SK-N-DZ (cell line): ENCODE measurements at places on chromosomes 2 and 18.

DNA sequence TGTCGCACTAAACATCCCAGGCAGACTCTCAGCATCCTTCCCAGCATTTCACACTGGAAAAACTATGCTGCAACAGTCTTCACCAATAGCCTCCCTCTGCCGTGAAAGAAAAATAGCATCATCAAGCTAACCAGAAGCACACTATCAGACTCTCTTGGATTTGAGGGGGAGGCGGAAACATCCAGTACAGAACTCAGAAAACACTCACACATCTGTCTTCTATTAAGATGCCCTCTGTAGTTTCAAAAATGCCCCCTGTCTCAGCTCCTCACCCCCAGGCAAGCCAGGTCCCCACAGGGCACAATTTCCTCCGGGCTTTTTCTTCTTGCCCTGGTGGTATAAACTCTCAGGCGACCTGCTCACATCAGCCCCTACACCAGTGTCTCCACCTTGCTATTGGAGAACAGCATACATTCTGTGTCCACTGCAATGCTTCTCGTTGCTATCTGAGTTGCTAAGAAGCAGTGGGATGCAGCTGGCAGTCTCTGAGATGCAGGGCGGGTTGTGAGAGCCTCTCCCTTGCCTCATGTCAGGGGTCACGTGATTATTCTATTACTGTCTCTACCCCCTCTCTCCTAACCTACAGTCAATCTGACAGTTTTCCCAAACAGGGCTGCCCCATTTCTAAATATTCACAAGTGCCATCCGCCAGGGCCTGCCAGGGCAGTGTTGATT is 189.9 kb downstream of the INO80D start:
- DNase-seq: peak; percentile 50

- DNase-seq: no peak
Observed at GRCh38 chr2:189116087-189116486, 63.5 kb downstream of the COL5A2 start.

- no peak for DNase-seq
Observed at GRCh38 chr2:42448163-42448562, 45.6 kb downstream of the KCNG3 start.

DNA sequence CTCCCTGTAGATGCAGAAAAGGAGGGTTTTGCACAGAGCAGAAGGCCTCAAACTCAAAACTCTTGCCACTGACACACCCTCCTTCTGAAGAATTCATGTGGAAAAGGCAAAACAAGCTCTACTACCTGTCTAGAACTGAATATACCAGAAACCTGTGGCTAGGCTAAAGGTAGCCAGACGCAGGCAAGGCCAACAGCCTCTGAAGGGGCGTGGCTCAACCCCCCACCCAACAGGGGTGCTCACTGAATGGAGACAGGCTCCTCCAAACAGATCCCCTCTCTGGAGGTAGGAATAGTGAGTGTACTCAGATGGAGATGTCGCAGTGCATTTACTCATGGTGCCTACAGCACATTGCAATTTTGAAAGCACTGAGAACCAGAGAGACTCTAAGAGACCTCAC is 3.0 kb upstream of the STK17B start:
- no peak for DNase-seq

- no peak for DNase-seq
Observed at GRCh38 chr2:181581534-181581933, 75.4 kb downstream of the CERKL start.

GRCh38 chr2:85961053-85961452 is 72.3 kb upstream of the ST3GAL5 start:
- no peak for DNase-seq

DNA sequence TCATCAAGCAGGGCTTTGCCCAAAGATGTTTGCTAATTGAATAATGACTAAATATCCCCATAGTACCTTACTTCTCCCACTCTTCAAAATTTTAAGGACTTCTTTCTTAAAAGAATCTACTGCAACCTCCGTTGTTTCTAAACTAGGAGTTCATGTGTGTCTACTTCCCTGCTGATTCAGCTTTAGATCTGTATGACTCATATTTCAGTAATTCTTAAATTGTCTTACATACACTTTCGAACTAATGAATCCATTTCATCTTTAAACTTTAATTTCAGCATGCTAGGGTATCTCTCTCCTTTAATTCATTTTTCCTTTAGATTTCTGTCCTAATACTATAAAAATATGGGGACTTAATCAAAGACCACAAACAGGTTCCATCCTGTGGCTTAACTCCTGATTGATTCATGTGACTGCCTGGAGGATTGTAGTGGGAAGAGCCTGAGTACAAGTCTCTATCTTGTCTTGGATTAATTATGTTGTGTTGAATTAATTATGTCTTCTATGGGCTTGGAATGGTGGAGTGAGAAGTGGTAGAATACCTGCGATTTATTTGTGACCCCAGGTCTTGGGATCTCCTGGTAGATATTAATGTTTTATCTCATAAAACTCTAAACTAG is 24.9 kb upstream of the COL5A2 start:
- DNase-seq: no peak

GRCh38 chr2:202771741-202772460 is 99.7 kb downstream of the ICA1L start:
- no peak for DNase-seq

DNA sequence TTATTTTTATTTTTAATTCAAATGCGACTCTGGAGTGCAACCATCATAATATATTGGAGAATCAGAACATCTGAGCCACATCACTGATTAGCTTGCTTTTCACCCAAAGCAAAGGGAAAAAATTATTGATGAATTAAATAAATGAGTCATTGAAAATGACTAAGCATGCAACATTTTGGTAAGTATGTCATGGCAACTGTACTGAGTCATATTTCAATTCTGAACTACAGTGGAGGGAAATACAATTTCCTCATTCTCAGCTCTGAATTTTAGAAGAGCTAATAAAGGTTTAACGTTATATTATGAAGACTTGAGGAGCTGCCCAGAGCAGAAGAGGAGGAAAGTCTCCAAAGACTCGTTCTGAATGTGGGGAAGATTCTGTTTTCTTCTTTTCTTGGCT is 89.6 kb upstream of the CCDC68 start:
- no peak for DNase-seq

GRCh38 chr18:63140038-63140450 is 179.5 kb downstream of the BCL2 start:
- no peak for DNase-seq

- peak; percentile 71 for DNase-seq
Observed at GRCh38 chr2:205947621-205948495, 138.1 kb downstream of the INO80D start.

DNA sequence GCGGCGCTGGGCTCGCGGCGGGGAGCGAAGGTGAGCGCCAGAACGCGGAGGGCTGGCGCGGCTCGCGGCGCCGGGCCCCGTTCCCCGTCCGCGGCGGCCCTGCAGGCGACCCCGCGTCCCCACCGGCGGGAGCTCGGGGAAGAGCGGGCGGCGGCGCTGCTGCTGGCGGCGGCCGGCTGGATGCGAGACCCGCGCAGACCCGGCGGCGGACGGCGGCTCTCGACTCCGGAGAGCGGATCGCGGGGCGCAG is 213 bp downstream of the DOK6 start:
- no peak for DNase-seq

- DNase-seq: no peak
Observed at GRCh38 chr18:22336406-22336805, 81.3 kb downstream of the CTAGE1 start.

- no peak for DNase-seq
Observed at GRCh38 chr2:222844323-222844722, 16.5 kb upstream of the ACSL3 start.

DNA sequence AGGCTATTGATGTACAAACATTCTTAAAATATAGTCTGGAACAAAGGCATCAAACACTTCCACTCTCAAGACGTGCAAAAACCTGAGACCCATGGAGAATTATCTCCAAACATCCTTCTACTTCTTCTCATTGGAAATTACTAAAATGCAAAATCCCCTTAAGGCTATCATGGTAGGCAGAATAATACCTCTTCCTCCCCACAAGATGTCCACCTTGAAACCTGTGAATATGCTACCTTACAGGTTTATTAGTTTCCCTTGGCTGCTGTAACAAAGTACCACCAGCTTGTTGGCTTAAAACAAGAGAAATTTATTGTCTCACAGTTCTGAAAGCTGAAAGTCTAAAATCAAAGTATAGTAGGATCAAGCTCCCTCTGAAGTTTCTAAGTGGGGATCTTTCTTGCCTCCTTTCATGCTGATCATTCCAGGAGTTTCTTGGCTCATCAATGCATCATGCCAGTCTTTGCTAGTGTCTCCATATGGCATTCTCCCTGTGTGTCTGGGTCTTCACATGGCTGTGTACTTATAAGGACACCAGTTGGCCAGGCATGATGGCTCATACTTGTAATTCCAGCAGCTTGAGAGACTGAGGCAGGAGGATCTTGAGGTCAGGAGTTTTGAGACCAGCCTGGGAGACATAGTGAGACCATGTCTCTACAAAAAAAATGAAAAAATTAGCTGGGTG is 163.7 kb upstream of the NCK2 start:
- no peak for DNase-seq

GRCh38 chr18:79789091-79789891 is 8.4 kb upstream of the KCNG2 start:
- DNase-seq: no peak

DNA sequence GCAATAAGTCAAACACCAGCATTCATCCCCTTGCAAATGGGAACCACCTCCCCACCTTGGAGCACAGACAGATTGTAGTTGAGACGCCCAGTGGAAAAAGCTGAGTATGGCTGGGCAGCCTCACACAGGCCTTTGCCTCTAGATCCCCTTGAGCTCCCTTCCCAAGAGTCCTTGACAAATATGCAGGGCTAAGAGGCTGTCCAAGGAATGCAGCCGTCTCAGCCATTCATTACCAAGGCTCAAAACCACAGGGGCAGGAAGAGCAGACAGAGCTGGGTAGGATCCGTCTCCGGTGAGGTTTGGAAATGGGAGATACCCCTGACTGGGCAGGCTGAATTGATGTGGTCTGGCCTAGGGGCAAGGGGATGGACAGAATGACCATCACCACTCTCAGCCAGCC is 557.1 kb downstream of the TNS1 start:
- DNase-seq: no peak

GRCh38 chr2:10072656-10073480 is 7.3 kb downstream of the CYS1 start:
- peak; percentile 89 for DNase-seq

DNA sequence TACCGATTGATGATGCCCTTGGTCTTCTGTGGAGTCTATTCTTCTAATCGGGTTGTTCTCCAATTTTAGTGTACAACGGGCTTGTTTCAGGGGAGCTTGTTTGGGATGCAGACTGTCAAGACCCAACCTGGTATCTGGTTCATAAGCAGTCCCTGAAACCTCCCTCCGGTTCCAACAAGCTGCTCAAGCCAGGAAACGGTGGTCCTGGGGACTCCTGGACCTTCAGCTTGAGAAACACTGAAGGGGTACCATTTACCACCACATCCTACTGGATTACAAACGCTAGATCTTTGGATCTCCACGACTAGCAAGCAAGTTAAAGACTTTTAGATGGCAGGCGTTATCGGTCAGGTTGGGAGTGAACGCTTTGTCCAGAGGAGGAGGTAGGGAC is 2.0 kb downstream of the BCL2 start:
- peak; percentile 27 for DNase-seq

DNA sequence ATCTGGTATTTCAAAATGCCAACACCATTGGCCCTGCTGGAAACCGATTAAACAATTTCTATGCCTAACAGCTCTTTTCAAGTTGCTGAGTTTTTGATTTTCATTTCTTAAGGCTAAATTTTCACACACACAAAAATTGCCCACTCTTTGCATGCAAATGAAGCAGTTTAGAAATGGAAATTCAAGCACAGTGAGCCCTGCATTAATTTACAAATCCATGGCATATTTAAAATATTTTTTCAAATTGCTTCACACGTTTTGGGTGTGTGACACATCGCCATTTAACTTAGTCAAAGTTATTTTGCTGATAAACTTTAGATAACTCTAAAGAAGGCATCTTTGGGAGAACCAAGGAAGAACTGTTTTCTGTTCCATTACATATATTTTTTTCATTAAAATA is 184.8 kb downstream of the TXNL1 start:
- no peak for DNase-seq

GRCh38 chr2:45605116-45605515 is 6.0 kb downstream of the SRBD1 start:
- no peak for DNase-seq

- DNase-seq: no peak
Observed at GRCh38 chr2:134763164-134763710, 44.4 kb upstream of the TMEM163 start.

DNA sequence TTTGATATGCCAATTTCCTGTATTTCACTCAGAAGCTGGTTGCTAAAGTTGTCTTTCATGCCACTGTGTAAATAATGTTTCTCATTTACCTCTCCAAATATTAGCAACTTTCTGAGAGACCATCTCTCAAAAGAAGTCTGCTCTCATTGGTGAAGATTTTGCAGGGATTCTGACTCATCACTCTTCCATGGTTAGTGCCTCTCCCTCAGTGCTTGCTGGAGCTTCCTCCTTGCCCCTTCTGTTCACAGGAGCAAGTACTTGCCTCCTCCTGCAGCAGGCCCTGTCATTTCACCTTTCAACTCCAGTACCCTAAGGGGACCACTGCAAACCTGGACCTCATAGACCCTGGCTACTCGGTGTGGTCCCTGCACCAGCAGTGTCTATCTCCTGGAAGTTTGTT is 168.8 kb downstream of the ZNF385B start:
- DNase-seq: no peak

DNA sequence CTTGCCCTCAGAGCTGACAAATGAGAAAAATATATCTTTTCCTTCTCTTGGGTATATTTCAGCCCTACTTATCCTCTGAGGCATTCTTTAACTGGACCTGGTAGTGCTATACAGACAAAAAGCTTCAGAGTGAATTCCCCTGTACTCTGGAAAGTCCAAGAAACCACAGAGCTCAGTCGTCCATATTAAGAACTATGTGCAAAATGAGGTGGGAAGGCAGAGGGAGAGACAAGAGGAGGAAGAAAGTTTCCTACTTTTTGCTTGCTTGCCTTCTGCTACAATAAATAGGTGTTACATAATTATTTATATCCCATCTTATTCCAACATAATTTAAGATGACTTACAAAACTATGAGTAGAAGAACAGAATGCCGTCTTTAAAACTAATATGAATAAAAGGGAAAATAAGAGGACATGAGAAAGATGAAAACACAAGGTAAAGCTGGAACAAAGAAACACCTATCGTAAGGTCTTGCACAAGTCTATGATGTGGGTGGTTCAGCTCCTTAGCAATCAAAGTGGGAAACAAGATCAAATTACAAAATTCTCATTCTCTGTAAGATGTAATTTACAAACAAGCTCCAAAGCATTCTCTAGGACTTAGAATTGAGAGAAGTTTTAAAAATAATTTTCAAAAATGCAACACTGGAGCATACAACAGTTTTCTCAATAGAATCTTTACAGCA is 97.9 kb downstream of the BAZ2B start:
- DNase-seq: no peak

- DNase-seq: no peak
Observed at GRCh38 chr2:215354771-215355695, 43.2 kb downstream of the ATIC start.

GRCh38 chr2:9334761-9335160 is 88.6 kb downstream of the ITGB1BP1 start:
- no peak for DNase-seq

GRCh38 chr18:63446266-63446665 is 24.0 kb upstream of the VPS4B start:
- DNase-seq: no peak

- no peak for DNase-seq
Observed at GRCh38 chr2:239892441-239893235, 132.5 kb downstream of the NDUFA10 start.
